ENCODE measurements at places on chromosomes 7 and 10.

DNA sequence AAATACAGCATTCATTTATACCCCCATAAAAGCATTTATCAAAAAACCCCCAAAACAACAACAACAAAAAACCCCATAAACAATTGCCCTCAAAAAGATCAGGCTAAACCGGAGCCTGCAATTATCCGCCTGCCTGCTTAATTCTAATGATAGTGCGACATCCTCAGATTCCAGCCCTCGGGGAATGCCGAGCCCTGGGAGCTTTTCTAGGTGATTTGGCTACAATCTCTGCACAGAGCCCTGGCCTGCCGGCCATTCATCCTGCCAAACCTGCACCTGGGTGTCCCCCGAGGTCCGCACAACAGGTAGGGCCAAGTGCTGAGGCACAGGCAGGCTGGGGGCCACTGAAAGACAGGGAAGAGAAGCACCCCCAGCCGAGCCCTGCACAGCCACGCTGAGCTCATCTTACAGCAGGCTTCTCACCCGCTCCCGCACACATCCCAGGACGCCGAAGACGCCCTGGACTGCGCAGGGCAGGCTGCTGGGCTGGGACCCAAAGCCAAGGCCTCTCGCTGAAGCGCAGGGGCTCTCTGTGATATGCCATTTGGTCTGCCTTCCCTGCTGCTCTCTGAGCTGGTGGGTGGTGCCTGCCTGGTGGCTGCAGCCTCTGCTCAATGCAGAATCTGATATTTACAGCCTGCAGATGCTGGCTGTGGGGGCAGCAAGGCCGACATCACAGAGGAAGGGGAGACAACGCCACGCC, 57.5 kb downstream of the CAMK2B start:
- no peak for DNase-seq

- DNase-seq = no peak
Measured at GRCh38 chr10:77131214-77131613, 506.4 kb downstream of the KCNMA1 start.

DNA sequence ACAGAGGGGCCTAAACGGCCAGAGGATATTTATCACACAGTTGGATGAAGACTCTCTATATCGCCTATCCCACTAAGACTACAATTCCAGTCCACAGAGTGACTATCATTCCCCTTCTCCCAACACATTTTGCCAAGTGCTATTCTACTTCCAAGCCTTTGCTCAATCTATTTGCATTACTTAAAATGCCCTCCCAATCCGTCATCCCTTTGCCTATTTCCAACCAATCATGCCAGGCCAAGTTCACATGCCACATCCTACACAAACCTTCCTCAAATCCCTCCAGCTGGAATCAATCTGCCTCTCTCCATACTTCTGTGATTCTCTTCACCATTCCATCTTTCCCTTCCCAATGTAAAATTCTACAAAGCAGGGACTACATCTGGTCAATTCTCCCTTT, 38.2 kb downstream of the SMURF1 start:
- no peak for DNase-seq

DNA sequence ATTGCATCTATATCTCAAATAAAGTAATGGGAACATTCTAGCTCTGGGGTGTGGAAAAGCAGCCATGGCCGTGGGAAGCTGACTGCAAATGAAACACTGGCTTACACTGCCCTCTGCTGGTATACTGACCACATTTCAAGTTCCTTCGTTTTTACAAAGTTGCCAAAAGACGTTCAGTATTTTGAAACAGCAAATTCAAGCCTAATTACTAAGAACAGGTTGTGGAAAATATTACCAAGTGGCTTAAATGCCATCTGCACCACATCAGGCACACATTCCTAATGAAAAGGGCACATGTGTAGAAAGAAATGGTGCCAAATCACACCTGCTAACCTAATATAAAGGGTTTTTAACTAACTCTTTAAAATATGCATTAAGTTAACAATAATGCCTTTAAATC, 83.9 kb downstream of the JAZF1 start:
- DNase-seq = peak; percentile 80

- DNase-seq = no peak
Measured at GRCh38 chr7:15752377-15752776, 65.9 kb upstream of the MEOX2 start.

GRCh38 chr7:31371621-31372020, 31.1 kb upstream of the NEUROD6 start:
- DNase-seq = no peak

GRCh38 chr7:84055904-84056605, 138.5 kb downstream of the SEMA3A start:
- no peak for DNase-seq

- no peak for DNase-seq
Measured at GRCh38 chr7:27099453-27100370, 2.8 kb downstream of the HOXA2 start.

DNA sequence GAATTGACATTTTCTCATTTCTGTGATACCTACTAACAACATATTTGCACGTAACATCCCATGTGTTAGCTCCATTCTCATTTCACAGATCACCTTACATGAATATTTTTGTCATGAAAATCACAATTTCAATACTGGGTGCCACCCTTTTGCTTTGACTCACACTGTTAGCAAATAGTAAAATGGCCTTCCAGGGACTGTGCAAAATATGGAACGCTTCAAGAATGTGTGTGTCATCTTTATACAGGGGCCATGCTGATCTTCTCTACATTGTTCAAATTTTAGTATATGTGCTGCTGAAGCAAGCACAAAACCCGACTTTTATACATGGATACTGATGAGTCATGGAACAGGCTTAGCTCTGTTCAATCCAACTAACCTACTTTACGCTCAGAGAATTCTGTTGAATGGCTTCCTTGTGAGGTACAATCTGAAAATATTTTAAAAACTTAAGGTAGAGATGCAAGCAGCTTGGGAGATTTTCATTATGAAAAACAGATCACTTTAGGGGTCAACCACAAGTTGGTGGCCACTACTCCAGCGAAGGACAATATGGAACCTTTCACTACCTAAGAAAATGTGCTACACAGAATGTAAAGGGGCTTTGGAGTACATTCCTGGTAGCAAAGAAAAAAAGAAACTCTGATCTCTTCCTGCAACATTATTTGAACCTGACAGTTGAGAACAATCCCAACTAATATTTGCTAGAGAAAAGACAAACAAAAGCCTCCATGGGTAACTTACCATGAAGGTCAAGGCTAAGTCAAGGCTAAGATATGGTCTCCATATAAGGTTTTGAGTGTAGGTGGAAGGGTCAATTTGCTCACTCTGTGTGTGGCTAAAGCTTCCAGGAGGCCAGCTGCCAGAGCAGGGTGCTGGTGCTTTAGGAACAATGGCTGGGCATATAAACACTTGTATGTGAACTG, 11.9 kb downstream of the ANKRD26 start:
- DNase-seq = no peak
